Panc1 (cell line): ENCODE measurements at places on chromosomes 12 and 14. TPM values are rescaled to one million over a fixed set of nuclear protein-coding genes. Genes with fewer than 3 reads are reported as not detected.

The ACSS3 gene
- 0.10 TPM for total RNA-seq

The KRT78 gene
- total RNA-seq = not detected

The ETV6 gene
- total RNA-seq = 17.2 TPM

DNA sequence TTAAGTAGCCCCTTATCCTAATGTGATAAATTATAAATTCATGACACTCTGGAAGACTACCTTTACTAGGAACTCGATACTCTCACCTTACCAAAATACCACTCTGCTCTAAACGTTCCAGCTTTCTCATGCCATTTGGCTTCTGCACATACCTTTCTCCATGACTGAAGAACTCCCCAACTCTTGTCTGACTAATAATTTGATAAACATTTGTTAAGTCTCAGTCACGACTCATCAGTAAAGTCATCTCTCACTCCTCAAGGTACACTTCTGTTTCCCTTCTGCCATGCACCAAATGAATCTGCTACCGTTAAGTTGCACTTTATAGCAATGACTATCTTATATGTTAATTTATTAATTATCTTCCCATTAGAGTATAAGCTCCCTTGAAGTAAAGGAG lies 498.3 kb upstream of the NOVA1 start:
- DNase-seq = no peak

DNA sequence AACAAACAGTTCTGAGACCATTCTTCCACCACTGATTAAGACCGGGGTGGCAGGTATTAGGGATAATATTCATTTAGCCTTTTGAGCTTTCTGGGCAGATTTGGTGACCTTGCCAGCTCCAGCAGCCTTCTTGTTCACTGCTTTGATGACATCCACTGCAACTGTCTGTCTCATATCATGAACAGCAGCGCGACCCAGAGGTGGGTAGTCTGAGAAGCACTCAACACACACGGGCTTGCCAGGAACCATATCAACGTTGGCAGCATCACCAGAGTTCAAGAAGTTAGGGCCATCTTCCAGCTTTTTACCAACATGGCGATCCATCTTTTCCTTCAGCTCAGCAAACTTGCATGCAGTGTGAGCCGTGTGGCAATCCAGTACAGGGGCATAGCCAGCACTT lies 16.9 kb downstream of the AEBP2 start:
- no peak for DNase-seq

GRCh38 chr12:75474116-75474515 lies 6.4 kb upstream of the GLIPR1 start:
- DNase-seq = no peak

- DNase-seq = no peak
Observed at GRCh38 chr12:27905285-27906126, 67.0 kb downstream of the PTHLH start.

DNA sequence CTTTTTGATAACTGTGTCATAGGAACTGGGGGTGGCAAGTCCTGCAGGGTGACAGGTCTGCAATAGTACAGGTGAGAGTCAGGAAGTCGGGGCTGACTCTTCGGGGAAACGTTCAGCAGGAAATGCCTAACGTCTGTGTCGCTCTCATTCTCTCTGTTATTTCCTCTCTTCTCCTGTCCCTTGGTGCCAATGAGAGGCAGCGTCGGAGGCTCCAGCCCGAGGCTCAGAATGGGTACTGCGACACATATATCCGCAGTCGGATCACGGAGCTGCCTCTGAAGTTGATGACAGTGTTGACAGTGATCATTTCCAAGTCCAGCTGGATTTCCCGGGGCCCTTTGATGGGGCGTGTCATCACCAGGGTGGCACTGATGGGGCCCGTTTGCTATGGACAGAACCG lies 2.7 kb upstream of the TC2N start:
- DNase-seq = no peak

DNA sequence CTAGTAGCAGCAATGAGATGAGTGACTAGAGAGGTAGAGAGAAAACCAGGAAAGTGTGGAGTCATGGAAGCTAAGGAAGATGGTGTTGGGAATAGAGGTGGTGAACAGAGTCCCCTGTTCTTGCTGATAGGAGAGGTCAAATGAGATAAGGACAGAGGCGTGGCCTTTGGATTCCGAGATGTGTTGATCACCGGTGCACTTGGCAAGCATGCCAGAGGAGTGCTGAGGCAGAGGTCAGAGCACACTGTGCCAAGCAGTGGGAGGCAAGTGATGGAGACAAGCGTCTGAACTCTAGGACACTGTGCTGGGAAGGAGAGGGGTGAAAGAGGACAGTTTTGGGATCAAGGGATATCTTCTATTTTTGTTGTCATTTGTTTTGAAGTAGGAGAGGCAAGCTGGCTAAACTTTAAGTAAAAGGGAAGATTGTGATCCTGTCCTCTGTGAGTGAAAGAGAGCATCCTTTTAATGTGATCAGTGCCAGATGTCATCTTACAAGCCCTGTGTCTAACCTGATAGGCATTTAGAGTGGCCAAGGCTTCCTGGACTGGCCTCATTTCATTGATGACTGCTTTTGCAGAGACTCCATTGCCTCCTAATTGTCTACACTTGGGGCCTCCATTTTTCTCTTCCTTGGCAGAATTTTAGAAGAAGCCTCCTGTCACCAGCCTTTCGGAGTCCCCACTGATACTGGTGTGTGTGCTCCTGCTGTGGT lies 336.4 kb downstream of the CACNA1C start:
- DNase-seq = no peak

- no peak for DNase-seq
Observed at GRCh38 chr12:16266085-16266484, 11.4 kb downstream of the SLC15A5 start.

DNA sequence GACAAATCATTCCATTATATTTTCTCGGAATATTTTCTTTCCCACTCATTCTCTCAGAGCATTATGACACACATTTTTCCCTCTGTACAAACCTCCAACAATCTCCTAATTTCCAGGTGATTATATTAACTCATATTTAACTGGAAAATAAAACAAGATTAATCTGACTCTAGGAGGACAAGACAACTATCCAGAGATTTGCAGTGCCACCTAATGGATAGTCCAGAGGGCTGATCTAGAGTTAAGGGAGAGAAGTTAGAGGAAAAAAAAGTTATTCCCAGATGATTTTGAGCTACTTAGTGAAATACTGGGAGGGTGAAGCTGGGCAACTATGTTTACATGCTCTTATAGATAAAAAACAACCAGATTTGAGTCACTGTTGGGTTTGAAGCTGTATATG lies 161.7 kb downstream of the ALX1 start:
- no peak for DNase-seq

GRCh38 chr12:93179792-93180191 lies 197.9 kb upstream of the NUDT4 start:
- no peak for DNase-seq

DNA sequence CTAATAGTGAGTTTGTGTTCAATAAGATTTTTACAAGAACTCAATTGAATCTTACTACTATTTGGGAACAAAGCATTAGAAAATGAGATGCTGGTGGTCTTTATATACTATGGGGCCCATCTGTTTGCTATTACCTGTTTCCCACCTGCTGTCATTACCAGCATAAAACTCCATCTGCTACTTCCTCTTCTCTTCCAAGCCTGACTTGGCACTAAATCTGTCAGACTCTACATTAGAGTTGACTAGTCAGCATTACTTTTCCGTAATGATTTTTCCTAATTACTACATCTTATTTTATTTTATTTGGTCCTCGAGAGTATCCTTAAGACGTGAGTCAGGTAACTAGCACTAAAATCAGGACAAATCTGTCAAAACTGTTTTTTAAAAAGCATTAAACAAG lies 68.1 kb upstream of the KRR1 start:
- DNase-seq = no peak

- no peak for DNase-seq
Observed at GRCh38 chr12:74535536-74535935, 2.1 kb upstream of the ATXN7L3B start.

DNA sequence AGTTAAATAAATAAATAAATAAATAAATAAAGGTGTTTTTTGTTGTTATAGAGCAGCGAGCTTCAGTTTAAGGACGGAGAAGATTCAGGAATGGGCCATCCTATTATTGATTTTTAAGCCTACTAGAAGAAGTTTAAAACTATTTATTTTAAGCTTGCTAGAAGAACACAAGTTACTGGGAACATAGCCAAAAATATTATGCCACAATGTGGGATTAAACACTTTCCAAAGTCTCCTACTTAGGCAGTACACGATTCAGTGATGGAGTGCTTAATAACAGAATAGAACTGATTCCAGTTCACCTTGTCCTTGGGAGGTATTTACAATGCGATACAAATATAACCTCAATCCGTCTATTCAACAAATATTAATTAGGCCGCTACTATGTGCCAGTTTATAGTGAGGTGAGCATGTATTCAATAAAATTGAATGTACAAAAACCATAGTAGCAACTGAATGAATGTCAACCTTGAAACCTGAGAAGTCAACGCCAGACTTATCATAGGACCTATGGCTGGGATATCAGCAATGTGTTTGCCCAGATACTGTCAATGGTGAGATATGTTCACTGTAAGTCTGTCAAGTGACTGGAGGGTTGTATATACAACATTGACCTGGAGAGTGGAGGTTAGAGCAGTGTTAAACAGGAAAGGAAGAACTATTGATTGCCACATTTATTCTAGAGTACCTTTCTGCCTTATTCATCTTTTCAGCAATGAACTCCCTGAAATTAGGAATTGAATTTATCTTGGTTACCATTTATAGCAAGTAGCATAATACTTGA lies 486.4 kb downstream of the TMTC2 start:
- no peak for DNase-seq
